ENCODE measurements at places on chromosomes 3 and 15.

DNA sequence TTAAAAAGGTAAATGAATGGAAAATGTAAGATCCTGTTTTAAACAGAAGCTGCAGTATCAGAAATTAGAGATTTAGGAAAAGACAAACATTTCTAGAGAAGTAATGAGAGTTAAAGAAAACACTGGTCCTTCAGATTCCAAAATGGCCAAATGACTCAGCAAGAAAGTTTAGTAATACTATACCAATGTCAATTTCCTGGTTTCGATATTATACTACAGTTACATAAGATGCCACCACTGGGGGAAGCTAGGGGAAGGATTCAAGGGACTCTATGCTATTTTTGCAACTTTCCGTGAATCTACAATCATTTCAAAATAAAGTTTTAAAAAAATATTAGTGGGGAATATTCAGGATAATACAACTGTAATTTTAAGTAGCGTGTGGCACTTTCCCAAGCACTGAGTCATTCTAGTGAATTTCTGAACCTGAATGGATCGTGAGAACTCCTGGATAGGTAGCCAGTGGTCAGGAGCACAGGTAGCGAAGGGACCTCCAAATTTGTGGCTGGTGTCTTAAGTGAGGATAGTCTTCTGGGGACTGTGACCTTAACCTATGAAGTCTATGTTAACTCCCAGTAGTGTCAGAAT lies 37.6 kb downstream of the TMCC1 start:
- no peak for DNase-seq

DNA sequence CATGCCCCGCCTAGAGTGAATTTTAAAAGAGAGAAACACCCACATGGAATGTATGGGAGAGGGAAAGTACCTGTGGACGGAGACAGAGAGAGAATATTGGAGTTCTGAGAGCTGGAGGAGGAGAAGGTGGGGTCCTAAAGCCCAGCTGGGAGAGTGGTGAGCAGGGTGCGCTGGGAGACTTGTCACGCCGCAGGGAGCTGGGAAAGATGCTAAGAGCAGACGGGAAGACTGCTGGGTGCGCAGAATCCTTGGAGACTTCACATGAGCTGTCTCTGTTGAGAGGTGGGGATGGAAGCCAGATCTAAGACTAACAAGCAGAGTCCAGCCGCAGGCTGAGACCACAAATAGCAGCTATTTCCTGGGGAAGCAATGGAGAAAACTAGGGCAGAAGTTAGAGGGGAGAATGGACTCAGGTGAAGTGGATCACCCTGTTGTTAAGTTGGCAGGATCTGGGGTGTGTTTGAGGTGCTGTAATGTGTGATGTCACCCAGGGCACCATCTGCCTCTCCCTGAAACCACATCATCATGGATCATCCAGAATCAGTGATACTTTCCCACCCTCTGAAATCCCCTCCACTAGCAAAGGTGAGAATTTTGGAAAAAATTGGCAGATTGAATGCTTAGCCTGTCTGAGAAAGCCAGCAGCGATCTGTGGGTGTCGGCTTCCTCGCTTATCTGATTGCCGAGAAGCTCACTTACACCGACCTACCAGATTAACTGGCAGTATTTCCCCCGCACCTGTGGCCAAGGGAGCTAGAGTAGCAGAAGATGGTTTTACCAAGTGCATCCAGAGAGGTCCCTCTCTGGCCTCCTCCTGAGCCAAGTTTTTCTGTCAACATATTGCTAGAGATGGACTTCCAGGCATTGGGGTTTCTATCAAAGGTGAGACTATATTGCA lies 174.8 kb upstream of the BHLHE40 start:
- no peak for DNase-seq

- no peak for DNase-seq
These were observed 36.7 kb upstream of the ATP10A start for GRCh38 chr15:25899870-25900269.

DNA sequence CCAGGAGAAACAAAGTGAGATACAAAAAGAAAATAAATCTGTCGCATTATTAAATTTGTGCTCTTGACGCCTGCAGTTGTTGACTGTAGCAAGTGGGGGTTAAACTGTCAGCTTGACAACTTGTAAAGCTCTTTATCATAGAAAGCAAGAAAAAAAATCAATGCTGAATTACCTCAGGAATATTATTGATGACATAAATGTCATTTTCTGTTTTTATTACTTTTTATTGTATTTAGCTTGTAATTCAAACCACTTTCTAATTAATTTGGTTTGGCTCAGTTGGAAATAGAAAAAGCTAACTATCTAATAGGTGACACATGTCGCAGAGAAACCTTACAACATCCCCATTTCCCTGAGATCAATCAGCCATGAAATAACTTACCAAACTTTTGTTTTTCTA lies 195.3 kb downstream of the CDIN1 start:
- DNase-seq, result no peak

- no peak for DNase-seq
These were observed 130.0 kb downstream of the ASB7 start for GRCh38 chr15:100732211-100733055.

DNA sequence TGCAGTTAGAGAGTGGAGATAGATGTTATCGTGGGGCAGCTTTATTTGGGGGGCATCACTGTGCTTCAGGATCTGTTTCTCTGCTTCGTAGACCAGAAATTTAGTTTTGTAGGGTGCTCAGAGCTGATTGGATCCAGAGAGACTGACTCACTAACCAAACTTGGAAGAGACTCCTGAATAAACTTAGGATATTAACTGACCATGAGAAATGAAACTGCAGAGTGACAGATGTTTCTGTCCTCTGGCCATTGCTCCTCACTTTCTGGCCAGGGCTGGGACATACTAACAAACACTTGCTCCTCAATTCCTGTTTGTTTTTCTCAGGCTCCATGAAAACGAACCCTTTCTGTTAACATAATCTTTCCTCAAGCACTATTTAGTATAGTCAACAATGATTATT lies 4.3 kb downstream of the ZNF592 start:
- DNase-seq, result no peak

- DNase-seq, result no peak
These were observed 237.7 kb upstream of the ST8SIA2 start for GRCh38 chr15:92155934-92156333.

DNA sequence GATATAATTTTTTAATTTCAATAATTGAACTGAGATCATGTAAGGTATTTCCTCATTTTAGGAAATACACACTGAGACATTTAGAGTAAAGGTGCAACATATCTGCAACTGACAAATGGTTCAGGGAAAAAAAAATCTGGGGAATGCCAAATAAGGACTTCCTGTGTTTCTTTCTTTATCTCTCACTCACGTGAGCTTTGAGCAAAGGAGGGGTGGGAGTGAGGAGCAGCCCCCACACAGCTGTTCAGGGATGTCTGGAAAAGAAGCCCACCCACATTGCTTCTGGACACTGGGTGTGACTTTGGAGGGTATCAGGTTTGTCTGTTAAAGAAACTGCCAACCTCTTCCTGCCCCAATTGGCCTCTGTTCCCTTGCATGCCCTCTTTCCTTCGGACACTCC lies 5.6 kb upstream of the TP63 start:
- no peak for DNase-seq

DNA sequence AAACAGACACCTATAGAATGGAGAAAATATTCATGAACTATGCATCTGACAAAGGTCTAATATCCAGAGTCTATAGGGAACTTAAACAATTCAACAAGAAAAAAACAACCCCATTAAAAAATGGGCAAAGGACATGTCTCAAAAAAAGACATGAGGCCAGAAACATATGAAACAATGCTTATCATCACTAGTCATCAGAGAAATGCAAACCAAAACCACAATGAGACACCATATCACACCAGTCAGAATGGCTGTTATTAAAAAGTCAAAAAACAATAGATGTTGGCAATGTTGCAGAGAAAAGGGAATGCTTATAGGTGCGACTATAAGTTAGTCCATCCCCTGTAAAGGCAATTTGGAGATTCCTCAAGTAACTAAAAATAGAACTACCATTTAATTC lies 11.4 kb upstream of the HDGFL3 start:
- no peak for DNase-seq

DNA sequence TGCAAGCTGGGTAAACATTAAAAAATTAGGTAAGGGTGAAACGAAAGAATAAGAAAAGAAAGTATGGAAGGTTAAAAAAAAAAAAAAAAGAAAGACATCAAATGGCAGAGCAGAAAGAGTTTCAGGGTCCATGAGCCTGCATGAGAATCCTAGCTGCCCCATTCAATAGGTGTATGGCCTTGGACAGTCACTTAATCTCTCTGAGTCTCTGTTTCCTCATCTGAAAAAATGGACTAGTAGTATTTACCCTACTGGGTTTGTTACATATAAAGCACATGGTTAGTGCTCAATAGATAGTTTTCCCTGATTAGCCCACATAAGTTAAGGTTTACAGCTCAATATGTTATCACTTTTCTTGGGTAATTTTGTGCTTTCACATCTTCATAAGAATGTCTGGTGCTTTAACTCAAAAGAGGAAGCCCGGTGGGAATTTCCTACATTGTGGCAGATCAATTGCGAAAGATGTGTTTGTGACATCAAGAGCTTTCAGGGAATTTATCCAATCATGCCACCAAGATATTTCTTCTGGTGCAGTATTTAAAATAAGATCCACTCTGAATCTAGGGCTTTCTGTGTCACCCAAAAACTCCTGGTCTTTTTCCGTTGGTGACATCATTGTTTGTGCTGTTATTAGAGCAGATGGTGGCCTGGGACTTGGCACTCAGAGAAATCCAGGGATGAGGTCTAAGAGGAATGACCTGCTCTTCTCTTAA lies 57.2 kb upstream of the UBE2E1 start:
- no peak for DNase-seq

DNA sequence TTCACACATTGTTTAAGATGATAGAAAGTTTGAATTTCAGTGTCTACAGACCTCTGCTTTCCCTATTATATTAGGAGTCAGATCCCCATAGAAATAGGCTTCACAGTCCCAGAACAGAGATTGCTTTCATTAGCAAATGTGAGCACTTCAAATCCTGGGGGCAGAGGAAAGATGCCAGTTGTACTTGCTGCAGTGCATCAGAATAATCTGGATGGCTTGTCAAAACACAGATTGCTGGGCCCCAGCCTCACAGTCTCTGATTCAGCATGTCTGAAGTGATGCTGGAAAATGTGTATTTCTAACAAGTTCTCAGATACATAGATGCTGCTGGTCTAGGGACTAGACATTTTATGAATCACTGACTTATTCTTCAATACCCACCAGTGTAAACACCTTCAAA lies 375.2 kb downstream of the FGF12 start:
- DNase-seq, result no peak

DNA sequence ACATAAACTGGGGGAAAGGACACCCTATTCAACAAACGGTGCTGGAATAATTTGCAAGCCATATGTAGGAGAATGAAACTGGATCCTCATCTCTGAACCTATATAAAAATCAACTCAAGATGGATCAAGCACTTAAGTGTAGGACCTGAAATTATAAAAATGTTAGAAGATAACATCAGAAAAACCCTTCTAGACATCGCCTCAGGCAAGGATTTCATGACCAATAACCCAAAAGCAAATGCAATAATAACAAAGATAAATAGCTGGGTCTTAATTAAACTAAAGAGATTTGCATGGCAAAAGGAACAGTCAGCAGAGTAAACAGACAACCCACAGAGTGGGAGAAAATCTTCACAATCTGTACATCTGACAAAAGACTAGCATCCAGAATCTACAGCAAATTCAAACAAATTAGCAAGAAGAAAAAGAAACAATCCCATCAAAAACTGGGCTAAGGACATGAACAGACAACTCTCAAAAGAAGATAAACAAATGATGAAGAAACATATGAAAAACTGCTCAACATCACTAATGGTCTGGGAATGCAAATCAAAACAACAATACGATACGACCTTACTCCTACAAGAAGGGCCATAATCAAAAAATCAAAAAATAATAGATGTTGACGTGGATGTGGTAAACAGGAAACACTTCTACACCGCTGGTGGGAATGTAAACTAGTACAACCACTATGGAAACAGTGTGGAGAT lies 408.7 kb downstream of the CNTN6 start:
- no peak for DNase-seq

GRCh38 chr3:170240671-170241070 lies 18.4 kb downstream of the PRKCI start:
- no peak for DNase-seq

- DNase-seq, result no peak
These were observed 138.3 kb upstream of the MYRIP start for GRCh38 chr3:39671116-39671515.

- no peak for DNase-seq
These were observed 214.6 kb downstream of the MEIS2 start for GRCh38 chr15:36885771-36886170.

DNA sequence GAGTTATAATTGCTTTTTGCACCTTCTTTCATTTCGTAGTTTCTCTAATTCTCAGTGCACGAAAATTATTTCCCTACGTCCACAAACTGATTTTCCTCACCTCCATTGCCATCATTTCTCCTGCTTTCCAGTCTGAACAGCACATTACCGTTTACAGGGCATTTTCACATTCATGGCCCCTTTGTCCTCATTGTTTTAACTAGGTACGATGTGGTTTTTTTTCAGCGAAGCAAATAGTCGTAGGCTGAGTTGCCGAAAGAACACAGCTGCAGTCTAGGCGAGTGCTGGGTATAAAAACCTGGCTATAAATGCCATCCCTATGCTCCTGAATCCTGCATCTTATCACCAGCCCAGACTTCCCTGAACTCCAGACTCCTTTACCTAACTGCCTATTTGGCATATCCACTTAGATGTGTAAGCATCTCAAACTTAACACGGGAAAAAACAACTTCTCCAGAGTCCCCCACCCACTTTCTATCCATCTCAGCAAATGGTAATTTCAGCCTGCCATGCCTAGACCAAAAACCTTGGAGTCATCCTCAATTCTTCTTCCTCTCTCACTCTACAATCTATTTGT lies 691 bp upstream of the FSIP1 start:
- DNase-seq, result no peak

GRCh38 chr15:89575656-89576416 lies 567 bp downstream of the TICRR start:
- DNase-seq, result no peak

- DNase-seq, result no peak
These were observed 193.2 kb upstream of the ZNF385D start for GRCh38 chr3:21944251-21944650.

GRCh38 chr15:40493089-40493840 lies 22.5 kb downstream of the CHST14 start:
- DNase-seq, result peak; percentile 64

DNA sequence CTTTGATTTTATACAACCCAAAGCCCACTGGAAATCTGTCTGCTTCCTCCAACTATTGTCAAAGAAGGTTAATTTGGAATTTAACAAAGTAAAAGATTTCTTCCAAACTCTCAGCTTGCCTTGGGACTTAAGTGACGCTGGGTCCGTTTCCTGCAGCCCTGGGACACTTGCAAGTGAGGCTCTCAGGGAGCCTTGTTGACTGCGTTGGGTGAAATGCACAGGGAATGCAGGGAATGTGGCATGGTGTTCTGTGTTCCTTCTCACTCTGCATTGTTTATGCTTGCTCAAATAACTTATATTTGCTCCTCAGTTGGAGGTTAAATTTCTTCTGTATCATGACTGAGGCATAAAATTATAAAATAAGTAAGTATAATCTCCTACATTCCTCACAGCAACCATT lies 60.9 kb upstream of the TJP1 start:
- no peak for DNase-seq

- no peak for DNase-seq
These were observed 12.1 kb upstream of the PRR23E start for GRCh38 chr3:127180859-127181258.

All from stimulated activated CD8-positive, alpha-beta memory T cell treated with anti-CD3 and anti-CD28 coated beads, Interleukin-15, amount 100 ng/mL, for 4 hours (primary cell).